SK-N-SH (cell line): ENCODE measurements at places on chromosomes 16 and 17.

DNA sequence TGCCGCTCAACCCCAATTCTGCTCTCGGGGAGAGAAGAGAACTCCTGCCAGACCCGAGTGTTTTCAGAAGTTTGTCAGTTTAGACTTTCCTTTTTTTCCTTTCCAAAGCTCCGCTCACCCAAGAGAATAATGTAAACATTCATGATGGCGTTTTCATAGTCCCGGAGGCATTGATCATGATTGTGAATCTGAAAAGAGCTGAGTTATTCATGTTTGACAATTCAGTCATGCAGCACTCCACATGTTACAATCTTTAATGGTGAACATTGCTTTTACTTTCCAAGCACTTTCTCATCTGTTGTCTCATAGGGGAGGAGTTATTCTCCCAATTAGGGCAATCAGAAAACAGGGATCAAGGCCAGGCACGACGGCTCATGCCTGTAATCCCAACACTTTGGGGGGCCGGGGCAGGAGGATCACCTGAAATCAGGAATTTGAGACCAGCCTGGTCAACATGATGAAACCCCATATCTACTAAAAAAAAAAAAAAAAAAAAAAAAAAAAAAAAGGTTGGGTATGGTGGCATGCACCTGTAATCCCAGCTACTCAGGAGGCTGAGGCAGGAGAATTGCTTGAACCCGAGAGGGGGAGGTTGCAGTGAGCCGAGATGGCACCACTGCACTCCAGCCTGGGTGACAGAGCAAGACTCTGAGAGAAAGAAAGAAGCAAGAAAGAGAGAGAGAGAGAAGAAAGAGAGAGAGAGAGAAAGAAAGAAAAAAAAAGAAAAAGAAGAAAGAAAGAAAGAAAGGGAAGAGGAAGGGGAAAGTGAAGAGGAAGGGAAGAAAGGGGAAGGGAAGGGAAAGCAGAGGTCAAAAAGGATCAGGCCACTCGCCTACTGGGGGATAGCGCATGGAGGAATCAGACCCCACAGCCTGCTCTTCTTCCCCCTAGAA, 70.0 kb upstream of the TNRC6C start:
- no peak for DNase-seq

DNA sequence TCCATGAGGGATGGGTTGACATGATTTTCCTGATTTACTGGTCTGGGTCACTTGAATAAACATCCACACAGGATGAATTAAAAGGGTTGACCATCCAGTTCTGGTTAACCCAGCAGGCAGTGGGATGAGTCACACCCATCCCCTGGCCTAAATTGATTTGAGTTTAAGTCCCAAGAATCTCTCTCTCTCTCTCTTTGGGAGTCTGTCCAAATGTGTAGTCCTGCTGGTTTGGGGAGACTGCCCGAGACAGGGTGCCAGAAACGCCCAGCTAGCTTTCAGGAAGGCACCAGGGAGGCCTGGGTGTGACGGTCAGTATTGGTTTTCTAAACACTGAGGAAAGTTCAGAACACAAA, 38.8 kb downstream of the SCPEP1 start:
- no peak for DNase-seq

DNA sequence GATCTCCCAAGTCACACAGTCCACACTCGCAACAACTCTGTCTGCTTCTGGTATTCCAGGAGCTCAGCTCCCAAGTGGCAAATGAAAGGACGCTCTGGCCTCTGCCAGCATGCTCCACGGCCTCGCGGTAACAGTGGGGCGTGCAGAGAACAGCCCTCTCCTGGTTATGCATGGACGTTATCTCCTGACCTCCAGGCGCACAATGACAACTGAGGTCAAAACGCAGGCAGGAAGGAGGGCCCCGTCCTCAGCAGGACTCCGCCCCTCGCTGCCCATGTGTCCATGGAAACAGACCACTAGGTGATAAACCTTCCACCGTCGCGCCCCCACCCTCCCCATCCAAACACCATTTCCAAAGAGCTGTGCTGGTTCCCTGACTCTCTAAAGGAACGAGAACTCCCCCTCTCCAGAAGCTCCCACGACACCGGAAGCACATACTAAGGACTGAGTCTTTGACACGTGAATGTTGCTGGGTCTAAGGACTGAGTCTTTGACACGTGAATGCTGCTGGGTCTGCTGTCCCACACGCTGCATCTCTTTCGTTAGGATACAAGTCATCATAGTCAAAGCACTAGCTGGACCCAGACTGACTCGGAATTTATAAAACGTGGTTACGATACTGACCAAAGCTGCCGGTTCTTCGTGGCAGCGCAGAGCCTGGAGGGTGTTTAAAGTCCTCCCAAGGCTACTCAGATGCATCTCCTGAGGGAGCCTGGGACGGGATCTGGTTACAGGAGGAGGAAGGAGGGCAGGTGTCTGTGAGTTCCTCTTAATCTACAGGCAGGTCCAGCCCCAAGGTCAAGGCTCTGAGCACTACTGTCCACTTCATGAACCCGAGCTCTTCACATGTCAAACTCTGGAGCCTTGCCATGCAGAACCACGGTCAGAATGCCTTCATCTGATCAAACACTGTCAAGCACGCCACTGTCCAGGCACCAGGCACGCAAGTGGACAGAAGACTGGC, 43.9 kb downstream of the KLHDC4 start:
- no peak for DNase-seq

- DNase-seq, result no peak
Measured at GRCh38 chr16:58467905-58468304, 32.0 kb upstream of the NDRG4 start.

- no peak for DNase-seq
Measured at GRCh38 chr17:7078711-7079110, 1.3 kb downstream of the CLEC10A start.

GRCh38 chr17:19342611-19343255, 19.8 kb downstream of the B9D1 start:
- peak; percentile 54 for DNase-seq
